ENCODE measurements at places on chromosomes 13 and 19. TPM values are rescaled to one million over a fixed set of nuclear protein-coding genes. Genes with fewer than 3 reads are reported as not detected.

ZNF441 gene
- total RNA-seq: 13.2 TPM

SF3A2 gene
- total RNA-seq: 23.8 TPM

DAND5 gene
- 0.04 TPM for total RNA-seq

ZNF528 gene
- 30.0 TPM for total RNA-seq

APC2 gene
- 0.40 TPM for total RNA-seq

VAV1 gene
- 2.4 TPM for total RNA-seq

PSG2 gene
- total RNA-seq: 0.62 TPM

DZIP1 gene
- total RNA-seq: 32.1 TPM

- no peak for DNase-seq
Observed at GRCh38 chr13:83907196-83907989, 25.1 kb upstream of the SLITRK1 start.

- no peak for DNase-seq
Observed at GRCh38 chr13:45545686-45546409, 69.7 kb downstream of the ERICH6B start.

DNA sequence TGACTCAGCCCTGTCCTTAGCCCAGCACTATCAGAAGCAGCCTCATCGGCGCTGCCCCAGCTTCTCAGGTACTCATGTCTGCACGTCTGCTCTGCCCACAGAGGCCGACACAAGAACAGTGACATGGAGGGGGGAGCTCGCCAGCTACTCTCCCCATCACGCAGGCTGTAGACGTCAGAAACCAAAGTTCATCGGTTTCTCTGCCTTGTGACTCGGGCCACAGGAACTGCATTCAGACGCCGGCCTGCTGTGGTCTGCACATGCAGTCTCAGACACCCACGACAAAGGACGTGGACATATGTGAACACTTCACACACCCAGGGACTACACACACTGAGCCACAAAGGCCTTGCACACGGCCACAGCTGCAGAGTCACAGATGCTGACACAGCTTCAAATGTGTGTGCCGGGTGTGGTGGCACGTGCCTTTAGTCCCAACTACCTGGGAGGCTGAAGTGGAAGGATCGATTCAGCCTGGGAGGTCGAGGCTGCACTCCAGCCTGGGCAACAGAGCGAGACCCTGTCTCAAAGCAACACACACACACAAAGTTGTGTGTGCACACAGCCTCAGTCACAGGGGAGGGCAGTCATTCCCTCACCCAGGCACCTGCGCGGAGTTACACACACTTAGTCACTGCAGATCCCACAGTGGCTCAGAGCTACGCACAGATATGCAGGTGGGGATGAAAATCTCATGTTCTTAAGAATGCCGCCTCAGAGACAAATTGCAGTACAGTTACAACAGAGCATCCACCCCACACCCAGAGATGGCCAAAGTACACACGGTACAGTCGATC, 4.9 kb upstream of the ZFP36 start:
- DNase-seq: peak; percentile 62

GRCh38 chr13:21164631-21165030, 11.7 kb downstream of the SKA3 start:
- no peak for DNase-seq

GRCh38 chr13:113630296-113630695, 27.7 kb downstream of the ATP4B start:
- DNase-seq: no peak

GRCh38 chr13:25581351-25581750, 209.6 kb downstream of the ATP8A2 start:
- DNase-seq: no peak
